ENCODE measurements at places on chromosomes 1 and 21.

- no peak for DNase-seq
Observed at GRCh38 chr1:38266197-38266520, 219.6 kb upstream of the POU3F1 start.

GRCh38 chr1:5683446-5683845 is 308.8 kb downstream of the NPHP4 start:
- no peak for DNase-seq

- no peak for DNase-seq
Observed at GRCh38 chr1:46171351-46171750, 3.5 kb upstream of the TSPAN1 start.

GRCh38 chr1:76239470-76239918 is 164.9 kb downstream of the ST6GALNAC3 start:
- no peak for DNase-seq

DNA sequence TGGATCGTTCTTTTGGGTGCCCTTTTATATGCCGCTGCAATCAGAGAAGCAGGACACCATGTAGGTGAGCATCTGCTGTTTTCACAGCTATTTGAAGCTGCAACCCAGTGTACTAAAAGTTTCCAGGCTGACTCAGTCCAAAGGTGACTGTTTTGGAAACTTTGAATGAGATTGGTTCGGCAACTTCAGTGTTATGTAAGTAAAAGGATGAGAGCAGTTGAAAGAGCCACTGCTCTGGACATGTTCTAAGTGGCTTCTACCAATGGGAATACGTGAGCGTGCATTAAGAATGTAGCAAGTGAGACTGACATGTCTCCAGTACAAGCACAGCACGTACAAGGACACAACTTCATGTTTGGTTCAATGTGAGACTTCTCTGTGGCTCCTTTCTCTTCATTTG is 55.6 kb downstream of the DDR2 start:
- DNase-seq: no peak

DNA sequence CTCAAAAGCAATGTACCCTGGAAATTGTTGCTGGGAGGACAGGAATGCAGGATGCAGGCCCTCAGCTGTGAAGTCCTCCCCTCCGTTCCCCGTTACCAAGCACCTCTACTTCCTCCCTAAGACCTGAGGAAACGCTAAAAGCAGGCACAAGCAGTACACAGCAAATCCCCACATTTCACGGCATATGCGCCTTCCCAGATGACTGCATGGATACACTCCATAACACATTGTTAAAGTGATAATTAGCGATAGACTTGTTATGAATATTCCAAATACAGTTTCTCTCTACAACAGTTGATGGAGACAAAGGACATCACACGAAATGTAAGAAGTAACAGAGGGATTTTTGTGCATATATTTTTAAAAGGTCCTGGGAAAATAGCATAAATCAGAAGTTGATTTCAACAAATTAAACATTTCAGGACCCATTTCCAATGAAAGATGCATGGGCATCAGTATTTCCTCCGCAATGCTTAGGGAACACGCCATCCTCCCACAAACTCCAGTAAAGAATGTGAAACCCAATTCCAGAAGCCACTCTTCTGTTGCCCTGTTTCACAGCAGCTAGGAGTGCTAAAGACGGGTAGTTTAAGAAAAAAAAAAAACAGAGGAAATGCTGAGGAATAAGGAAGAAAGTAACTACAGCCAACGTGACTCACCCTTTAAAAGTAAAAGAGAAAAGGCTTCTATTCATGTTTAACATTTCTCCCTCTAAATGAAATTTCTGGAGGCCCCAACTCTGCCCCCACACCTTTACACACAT is 75.5 kb downstream of the HIVEP3 start:
- no peak for DNase-seq

DNA sequence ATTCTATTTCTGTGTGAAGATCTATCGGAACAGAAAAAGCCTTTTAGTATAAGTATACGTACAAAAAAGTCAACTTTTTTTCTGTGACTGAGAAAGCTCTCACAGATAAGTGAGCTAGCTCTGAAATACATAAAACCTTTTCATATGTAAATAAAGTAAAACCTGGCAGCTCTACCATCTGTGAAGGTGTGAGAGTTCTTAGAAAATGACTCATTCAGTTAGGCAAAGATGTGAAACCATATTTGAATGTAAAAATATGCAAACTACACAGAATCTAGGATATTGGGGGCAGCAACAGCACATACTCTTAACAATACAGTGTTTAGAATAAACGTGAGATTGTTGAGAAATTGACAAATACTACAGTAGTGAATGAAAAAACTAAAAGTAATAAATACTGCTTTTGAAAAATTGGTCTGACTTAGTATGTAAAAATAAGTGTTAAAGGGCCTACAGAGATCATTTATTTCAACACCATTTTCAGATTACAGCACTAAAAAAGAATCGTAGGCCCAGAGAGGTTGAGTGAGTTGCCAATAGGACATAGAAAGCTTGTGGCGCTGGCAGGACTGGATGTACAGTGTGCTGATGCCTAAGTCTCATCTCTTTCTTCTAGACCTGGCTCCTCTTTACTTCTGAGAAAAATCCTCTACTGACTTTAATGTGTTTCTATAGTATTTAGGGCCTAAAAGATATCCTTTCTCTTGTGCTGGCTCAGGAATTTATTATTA is 19.8 kb downstream of the ATP6V1G3 start:
- no peak for DNase-seq

- DNase-seq: no peak
Observed at GRCh38 chr21:33238146-33238545, 8.4 kb downstream of the IFNAR2 start.

DNA sequence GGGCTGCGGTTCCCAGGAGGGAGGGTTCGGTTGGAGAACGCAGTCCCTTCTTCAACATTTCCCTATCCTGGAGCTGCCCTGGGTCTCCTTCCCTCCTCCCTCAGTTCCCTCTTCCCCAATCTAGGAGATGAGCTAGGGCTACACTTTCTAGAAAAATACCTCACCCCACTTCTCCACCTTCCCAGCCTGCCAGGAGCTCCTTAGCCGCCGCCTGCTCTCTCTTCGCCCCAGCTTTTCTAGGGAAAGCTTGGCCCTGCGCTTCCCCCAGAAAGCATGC is 488 bp upstream of the ADAMTS1 start:
- no peak for DNase-seq

DNA sequence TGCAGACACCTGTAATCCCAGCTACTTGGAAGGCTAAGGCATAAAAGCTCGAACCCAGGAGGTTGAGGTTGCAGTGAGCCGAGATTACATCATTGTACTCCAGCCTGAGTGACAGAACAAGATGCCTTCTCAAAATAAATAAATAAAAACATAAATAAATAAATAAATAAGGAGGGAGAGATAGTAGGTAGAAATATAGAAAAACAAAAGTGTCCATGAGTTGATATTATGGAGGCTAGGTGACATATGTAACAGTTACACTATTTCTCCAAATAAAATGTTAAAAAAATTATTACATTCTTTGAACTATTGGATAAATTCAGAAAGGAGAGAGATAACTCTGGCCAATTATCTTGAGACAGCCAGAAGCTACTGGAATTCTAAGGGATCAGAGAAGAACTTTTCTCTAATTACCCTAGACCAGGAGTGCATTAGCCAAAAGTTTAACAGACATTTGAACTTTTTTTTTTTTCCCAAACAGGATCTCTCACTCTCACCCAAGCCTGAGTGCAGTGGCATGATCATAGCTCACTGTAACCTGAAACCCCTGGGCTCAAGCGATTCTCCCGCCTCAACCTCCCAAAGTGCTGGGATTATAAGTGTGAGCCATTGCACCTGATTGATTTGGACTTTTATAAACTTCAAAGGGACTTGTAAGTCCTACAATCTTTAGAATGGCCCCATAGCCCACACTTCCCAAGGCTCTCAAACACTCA is 17.6 kb downstream of the SYNJ1 start:
- DNase-seq: no peak

DNA sequence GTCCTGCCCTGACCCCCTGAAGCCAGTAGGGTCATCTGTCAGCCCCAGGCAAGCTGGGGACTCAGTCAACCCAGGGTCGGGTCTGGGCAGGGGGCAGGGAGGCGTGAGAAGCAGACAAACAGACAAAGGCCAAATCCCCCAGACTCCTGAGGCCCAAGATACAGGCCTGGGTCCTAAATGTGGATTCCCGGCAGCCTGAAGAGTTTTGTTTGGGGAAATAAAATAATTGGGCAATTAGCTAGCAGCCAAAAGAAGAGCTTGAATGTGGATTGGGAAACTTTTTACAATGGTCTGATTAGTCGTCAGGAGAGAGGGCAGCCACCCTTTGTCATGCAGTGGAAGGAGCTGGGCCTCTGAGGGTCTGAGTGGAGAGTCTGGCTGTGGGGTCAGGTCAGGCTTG is 4.5 kb upstream of the LEFTY2 start:
- no peak for DNase-seq

GRCh38 chr1:14713077-14713476 is 114.6 kb downstream of the KAZN start:
- no peak for DNase-seq

GRCh38 chr1:248850536-248851251 is 8.2 kb downstream of the ZNF692 start:
- no peak for DNase-seq

- DNase-seq: no peak
Observed at GRCh38 chr1:3915551-3916121, 15.6 kb upstream of the C1orf174 start.

GRCh38 chr1:52190500-52191252 is 48.8 kb downstream of the ZFYVE9 start:
- DNase-seq: no peak

DNA sequence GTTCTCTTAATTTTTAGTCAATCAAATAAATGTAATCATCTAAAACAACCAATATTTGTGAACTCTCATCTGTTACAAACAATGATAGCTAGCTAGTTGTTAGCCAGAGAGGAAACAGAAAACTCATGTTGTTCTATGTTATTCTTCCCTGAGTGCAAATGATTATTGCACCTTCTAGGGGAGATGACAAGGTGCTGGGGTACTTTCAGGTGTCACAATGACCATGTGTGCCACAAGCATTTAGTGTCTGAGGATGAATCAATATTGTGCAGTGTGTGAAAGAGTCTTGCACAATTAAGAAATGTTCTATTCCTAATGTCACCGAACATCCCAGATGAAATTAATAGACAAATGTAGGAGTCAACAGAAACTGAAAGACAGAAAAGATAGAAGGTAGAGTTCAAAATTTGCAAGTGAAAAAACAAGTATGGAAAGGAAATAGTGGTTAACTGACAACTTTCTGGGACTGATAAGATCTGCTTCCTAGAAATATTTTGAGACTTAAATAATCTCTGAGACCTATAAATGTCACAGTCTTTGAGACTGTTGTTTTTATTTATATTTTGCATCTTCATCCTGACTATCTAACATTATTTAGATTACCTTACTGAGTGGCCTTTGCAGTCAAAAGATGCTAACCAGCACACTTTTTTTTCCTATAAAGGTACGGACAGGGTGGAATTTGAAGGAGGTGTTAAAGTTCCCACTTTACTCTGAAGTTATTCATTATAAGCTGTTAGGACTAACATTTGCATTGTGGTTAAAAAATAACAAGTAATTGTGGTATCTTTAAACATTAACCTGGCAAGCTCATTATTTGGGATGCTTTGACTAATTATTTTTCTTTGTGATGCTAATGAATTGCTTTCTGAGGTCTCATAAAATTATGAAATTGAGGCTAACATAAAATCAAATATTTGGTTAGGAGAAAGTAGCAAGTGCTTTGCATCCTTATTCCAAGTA is 21.6 kb upstream of the DPYD start:
- no peak for DNase-seq

- no peak for DNase-seq
Observed at GRCh38 chr1:110602466-110602865, 3.7 kb downstream of the KCNA2 start.

- no peak for DNase-seq
Observed at GRCh38 chr1:119080586-119080985, 59.9 kb downstream of the WARS2 start.

DNA sequence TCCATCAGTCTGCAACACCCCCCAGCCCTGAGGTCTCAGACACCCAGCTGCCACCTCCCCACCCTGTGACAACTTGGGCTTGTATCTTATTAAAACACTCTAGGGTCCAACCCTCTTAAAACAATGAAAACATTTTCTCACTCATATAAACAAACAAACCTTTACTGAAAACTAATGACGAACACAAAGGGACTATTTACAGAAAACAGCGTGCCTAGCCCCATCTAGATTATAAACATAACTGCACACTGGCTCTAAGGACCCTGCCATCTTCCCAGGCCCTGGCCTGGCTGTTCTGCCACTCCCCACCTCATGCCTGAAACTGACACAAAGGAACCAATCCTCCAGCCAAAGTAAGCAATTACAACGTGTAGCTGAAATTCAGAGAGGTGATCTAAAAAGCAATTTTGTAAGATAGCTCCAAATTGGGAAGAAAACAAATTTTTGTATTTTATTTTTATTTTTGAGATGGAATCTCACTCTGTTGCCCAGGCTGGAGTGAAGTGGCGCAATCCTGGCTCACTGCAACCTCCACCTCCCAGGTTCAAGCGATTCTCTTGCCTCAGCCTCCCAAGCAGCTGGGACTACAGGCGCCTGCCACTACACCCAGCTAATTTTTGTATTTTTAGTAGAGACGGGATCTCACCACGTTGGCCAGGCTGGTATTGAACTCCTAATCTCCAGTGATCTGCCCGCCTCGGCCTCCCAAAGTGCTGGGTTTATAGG is 40.9 kb downstream of the CAPZB start:
- DNase-seq: no peak
